Stimulated activated CD8-positive, alpha-beta memory T cell treated with anti-CD3 and anti-CD28 coated beads, Interleukin-15, amount 100 ng/mL, for 1 hour (primary cell): ENCODE measurements at places on chromosomes 7 and 10.

GRCh38 chr10:51786684-51787035 lies 87.3 kb upstream of the CSTF2T start:
- DNase-seq: no peak

- DNase-seq: no peak
Measured at GRCh38 chr7:42694894-42695507, 216.9 kb downstream of the C7orf25 start.

DNA sequence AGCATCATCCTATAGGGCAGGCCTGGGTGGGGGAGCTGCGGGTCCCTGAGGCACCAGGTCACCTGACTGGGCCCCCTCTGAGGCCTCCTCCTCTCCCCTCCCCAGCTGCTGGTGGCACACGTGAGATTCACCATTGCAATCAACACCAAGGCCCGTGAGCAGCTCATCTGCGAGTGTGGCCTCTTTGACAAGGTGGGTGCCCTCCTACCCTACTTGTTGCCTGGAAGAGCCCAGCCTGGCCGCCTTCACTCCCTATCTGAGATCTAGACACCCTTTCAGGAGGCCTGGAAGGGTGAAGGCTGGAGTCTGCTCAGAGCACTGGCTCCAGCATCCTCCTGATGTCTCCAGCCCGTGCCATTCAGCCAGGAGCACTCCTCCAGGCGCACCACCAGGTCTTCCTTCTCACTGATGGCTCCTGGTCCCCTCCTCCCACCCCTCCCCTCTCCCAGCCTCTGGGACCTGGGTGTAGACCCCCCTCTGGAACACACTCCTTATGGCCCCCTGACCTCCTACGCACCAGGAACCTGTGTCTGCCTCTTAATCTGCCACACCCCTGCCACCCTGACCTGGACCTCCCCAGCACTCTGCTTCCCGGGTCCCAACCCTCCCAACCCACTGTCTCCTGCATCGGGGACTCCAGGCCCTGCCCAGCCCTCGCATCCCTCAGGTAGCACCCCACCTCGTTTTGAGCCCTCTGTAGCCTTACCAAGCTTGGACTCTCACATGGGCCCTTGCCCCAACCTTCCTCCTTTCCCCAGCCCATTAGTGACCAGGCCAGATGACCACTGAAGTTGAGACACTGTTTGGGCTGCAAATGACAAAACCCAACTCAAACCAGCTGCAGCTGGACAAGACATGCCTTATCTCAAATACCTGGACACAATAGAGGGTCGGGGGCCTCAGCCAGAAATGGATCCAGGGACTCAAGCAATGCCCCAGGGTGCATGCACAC lies 67.5 kb downstream of the ALOX5 start:
- no peak for DNase-seq

- DNase-seq: no peak
Measured at GRCh38 chr7:131529179-131529578, 27.2 kb downstream of the PODXL start.

GRCh38 chr10:79046326-79046725 lies 22.4 kb upstream of the ZMIZ1 start:
- DNase-seq: no peak

- no peak for DNase-seq
Measured at GRCh38 chr7:142860968-142861367, 6.1 kb downstream of the EPHB6 start.

DNA sequence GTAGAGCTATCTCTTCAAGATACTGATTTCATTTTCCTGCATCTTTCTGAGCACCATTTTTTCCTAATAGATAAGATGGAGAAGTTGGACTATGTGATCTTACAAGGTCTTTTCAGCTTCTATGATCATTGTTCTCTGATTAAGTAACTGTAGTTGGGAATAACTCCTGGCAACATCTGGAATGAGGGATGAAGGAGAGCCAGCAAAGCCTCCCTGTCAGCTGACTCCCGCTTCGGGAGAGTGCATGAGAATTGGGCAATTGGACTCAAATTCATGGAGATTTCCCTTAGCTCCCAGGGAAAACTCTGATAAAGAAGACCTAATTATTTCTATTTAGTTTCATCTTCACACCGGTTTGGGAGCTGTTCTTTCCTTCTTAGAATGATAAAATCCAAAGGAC lies 146.1 kb downstream of the CCDC71L start:
- DNase-seq: no peak

DNA sequence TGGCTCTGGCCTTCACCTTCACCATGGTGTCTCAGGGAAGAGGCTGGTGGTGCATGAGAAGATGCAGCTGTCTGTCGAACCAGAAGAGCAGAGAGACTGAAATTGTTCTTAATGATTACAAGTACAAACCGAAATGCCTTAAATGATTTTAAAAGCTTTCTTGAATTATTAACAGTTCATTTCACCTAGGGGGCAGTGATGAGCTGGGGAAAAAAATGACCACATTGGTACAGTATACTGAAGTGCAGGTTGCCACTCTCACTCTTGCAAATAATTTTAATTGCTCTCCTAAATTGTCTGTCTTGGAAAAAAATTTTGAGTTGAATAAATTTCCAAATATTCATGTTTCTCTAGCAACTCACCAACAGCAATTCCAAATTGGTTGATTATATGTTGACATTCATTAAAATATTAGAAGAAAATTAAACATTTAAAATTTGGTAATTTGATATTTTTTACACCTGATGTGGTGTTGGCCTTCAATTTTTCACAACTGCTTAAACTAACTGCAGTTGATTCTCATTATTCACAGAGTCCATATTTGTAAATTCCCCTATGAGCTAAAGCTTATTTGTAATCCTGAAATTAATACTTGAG lies 692.6 kb downstream of the ZWINT start:
- no peak for DNase-seq

GRCh38 chr7:14092331-14092730 lies 102.9 kb upstream of the ETV1 start:
- no peak for DNase-seq

- DNase-seq: no peak
Measured at GRCh38 chr7:154546946-154547587, 455.9 kb downstream of the PAXIP1 start.

- DNase-seq: no peak
Measured at GRCh38 chr7:55171157-55171556, 152.3 kb downstream of the EGFR start.

DNA sequence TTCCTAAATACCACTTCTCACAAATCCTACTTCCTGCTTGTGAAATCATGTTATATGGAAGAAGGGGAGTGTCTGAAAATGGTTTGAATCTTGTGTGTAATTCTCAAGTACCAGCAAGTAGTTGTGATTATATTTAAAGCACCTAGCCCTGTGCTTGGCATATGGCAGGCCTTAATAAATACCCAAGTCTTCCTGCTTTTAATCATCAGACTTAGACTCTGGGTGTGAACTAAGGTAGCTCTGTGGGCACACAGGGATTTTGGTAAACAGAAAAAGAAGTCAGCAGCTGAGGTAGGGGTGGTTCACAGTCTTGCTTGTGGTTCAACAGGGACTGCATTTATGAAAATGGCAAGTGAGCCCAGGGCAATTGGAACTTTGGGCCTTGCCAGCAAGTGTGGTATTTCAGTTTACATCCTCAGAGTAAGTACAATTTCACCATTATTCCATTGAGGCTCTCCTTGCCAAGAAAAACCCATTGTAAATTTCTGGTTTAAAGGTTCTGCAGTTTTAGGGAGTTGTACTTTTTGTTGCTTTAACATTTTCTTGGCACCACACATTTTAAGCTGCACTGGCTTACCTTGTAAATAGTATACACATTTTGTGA lies 215.5 kb downstream of the AUTS2 start:
- no peak for DNase-seq

- no peak for DNase-seq
Measured at GRCh38 chr10:23418051-23418681, 20.7 kb upstream of the OTUD1 start.

DNA sequence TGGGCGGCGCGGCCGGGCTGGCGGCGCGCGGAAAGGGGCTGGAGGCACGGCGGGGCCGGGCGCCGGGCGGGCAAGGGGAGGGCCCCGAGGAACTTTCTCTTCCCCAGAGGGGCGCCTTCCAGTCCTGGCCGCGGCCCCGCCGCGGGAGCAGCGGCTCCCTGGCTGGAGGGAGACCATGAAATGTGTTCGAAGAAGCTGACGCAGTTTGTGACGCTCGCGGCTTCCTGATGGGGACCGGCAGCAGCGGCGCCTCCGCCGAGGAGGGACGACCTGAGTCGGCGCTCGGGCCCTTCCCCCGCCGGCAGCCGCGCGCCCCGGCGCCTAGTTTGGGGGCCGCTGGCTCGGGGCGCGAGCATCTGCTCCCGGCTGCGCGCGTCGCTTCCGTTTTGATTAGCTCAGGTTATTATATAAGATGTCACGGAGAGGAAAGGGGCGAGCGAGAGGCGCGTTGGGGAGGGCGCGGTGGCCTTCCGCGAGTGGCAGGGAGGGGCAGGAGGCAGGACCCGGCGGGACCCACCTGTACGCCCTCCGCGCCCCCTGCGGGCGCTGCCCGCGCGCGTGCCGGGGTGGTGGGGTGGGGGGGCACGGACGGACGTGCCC lies 57.1 kb upstream of the PCGF5 start:
- DNase-seq: peak; percentile 47

DNA sequence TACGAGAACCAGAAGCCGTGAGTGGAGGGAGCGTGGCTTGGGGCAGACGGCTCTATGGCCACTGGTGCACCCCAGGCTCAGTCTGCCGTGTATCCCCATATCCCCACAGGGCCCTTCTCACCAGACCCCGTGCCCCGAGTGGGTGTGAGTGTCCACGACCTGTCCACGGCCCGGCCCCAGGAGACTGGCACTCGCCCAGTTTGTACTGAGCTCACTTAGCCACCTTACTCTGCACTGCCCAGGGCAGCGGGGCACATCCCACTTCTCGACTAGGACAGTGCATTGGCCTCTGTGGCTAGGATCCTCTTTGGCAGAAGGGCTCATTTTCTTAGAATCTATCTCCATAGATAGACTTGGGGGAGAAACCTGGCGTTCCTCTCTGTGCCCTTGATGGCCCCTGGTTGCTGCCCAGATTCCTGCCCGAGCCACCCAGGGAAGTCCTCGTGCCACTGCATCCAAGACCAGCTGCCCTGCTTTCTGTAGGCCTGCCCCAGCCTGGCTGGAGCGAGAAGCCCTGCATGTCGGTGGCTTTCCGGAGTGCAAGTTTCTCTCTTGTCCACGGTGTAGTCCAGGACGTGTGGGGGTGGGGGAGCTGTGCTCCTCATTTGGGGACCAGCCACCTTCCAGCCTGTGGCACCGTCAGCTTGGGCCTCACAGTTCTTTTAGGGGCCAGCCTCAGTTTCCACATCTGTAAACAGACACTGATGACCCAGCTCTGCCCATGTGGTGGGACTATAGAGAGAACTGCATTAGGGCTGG lies 11.9 kb downstream of the TMEM120A start:
- DNase-seq: no peak

GRCh38 chr7:37920849-37921805 lies 687 bp downstream of the EPDR1 start:
- DNase-seq: no peak

DNA sequence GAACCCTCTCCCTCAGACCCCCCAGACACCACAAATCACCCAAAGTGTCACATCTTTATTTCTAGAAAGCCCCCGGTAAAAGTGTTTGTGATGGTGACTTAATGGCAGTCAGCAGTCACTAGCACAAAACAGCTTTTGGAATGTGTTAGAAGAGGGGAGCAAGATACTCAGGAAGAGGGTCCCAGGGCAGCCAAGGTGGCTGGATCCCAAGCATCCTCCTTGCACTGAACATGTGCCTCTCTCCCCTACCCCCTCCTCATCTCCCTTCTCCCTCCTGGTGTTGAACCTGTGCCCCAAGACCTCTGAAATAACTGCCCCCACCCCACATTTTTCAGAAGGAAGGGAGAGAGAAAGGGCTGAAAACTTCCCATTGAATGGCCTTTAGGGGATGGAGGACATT lies 37.8 kb upstream of the MXI1 start:
- DNase-seq: no peak

DNA sequence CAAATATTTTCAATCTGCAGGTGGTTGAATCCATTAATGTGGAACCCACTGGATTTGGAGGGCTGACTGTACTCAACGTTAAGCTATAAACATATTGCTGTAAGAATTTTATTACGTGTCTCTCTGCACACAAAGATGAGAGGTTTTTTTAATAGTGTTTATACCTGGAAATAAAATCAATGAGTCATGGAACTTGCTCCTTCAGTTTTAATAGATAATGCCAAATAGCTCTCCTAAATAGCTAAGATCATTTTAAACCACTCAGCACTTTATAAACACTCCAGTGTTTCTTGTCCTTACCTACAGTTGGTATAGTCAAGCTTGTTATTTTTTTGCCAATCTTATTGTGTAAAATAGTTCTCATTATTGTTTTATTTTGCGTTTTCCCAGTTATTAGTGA lies 455.6 kb upstream of the FZD8 start:
- no peak for DNase-seq

DNA sequence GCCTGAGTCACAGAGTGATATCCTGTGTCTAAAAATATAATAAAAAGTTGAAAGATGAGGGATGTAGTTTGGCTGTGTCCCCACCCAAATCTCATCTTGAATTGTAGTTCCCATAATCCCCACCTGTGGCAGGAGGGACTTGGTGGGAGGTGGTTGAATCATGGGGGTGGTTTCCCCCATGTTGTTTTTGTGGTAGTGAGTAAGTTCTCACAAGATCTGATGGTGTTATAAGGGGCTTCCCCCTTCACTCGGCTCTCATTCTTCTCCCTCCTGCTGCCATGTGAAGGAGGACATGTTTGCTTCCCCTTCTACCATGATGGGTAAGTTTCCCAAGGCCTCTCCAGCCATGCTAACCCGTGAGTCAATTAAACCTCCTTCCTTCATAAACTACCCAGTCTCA lies 25.1 kb upstream of the UBE3C start:
- DNase-seq: no peak

DNA sequence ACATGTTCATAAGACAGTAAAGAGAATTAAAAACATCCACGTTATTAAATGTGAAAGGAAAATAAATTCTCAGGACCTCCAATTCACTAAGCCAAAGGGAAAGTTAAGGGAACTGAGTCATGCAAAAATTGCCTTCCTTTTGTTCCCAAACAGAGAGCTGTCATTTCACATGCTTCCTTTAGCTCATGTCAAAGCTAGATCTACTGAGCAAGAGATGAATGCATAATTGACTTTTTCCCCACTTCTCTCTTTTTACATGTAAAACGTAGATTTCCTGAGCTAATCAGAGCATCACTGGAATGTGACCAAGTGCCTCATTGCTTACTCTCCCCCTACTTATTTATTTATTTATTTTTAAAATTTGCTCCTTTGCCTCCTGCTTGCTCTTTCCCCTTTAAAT lies 129.1 kb upstream of the AMPH start:
- DNase-seq: no peak

DNA sequence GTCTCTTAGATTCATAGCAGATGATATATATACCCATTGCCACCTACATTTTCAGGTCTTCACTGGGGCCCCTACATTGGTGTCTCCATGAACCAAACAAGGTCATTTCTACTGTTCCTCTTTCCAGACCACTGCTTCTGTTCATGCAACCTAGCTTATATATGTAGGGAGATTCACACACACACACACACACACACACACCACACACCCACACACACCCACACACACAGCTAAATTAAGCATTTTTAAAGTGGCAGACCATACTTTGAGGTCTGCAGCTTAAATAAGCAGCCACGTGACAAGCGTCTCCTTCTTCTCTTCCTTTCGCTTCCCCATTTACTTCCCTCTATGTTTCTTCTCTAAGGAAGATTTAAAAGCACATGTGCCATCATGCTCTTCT lies 70.0 kb upstream of the CC2D2B start:
- no peak for DNase-seq
